Activated CD8-positive, alpha-beta memory T cell treated with anti-CD3 and anti-CD28 coated beads for 1 hour (primary cell): ENCODE measurements at places on chromosomes 5 and 9.

GRCh38 chr5:165626161-165626560, 2120.7 kb downstream of the MAT2B start:
- DNase-seq, result no peak

DNA sequence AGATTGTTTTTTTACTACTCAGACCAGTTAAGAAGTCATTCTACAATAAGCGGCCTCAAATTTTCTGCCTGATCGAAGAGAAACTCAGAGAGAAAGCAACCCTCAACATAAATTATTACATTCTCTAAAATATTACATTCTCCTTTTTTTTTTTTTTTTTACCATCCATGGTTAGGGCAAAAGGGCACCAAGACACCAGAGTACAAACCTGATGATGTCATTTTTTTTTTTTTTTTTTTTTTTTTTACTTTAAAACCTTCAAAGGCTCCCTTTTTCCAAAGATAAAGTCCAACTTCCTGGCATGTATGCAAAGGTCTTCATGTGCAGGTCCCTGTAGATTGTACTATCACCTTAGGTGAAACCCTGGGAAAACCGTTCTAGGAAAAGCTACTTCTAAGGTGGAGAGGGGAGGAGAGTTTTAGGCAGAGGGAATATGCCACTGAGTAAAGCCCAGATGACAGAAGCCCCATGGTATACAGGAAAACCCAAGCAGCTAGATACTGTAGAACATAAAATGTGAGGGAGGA, 104.4 kb downstream of the SSBP2 start:
- DNase-seq, result no peak

DNA sequence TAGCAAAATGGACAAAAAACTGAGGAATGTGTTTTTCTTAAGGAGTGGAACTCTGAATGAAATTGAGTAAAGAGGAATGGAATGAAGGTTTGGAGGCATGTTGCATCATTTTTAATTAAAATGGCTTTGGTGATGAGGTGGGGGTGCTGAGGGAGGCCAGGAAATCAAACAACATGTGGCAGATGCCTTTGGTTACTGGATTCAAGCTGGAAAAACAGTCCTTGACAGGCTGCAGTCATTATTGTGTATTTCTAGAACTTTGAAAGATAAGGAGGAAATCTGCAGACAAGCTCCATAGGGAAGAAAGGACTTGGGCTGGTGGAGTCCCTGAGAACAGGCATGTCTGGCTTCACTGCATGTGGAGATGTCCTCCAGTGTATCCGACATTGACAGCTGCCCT, 203.5 kb upstream of the HAPLN1 start:
- no peak for DNase-seq

GRCh38 chr5:113172231-113172826, 195.7 kb downstream of the DCP2 start:
- no peak for DNase-seq

GRCh38 chr9:20597862-20598261, 24.4 kb downstream of the MLLT3 start:
- DNase-seq, result no peak

DNA sequence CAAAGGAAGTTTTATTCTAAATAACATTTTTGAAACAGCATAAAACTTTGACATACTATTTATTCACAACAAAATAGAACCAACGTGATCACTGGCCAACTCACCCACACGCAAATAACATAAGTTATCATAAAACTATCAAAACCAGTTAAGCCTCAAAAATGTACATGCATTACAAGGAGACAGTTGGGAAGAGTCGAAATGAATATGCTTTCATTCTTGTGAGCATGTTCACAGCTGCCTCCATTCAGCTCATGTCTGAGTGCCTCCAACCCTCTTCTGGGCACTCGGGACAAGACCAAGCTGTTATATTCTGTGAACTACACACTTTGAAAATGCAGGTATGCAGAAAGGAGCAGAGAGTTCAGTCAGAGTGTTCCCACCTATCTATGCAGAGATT, 284.9 kb downstream of the BNC2 start:
- no peak for DNase-seq

DNA sequence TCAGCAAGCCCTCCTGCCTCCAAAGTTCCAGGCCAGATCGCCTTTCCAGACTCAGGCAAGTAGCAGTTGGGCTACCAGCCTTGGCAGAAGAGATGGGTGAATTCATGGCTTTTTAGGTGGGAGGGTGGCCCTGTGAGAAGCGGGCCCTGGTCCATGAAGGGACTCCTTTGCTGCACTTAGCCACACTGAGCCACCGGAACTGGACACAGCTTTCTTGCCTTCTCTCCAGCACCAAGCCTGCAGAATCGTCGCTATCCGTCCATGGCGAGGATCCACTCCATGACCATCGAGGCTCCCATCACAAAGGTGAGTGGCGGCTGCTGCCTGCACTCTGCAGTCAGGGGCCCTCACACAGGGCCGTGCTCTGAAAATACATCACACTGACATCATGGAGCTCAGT, 85.0 kb downstream of the WDR41 start:
- no peak for DNase-seq

DNA sequence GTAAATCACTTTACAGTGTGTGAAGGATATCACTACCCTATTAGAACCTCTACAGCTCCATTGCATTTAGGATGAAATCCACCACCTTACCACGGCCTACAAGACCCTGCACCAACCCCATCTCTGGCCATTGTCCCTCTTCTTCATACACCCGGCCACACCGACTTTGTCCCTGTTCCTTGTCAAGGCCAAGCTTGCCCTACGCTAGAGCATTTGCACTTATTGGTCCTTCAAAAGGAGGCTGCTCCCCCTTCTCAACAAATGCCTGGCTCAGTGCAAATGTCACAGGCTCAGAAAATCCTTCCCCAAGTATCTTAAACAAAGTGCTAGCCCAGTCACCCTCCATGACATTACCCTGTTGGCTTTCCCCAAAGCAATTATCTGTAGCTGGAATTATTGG, 4.1 kb upstream of the HRH2 start:
- DNase-seq, result no peak

- no peak for DNase-seq
Observed at GRCh38 chr5:57174890-57175510, 1.1 kb downstream of the GPBP1 start.

- DNase-seq, result no peak
Observed at GRCh38 chr5:7897014-7897600, 28.2 kb downstream of the MTRR start.

DNA sequence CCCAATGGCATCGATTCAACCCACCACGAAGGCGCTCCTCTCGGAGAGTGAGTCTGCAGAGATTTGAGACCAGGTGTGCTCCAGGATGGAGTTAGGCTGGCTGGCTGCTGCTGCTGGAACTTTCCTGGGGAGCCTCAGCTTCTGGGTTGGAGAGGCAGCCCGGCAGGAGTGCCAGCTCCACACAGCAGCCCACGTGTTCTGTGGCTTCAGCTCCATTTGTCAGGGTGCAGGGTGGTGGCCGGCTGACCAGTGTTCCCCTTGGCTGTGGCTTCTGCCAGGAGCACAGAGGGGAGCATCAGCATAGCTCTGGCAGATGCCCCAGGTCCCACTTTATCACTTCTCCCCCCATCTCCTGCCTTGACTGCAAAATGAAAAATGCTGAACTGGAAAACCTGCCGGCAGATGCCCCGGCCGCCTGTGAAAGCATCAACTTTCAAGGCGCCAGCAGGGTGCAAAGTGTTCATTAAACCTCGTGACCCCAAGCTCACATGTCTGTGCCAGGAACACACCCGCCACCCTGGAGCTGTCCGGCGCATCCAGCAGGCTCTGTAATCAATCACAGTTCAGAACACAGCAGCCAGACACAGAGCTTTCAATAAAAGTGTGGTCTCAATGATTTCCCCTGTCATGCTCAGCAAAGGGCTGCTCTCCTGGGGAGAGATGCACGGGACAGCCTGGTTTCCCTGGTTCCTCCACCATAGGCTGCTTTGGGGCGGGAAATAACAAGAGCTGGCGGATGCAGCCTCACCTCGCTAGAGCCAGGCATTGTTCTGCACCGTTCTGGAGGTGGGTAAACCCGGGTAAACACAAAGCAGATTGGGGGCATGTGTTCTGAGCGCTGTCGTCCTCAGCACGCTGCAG, 53.2 kb downstream of the TRIP13 start:
- no peak for DNase-seq

DNA sequence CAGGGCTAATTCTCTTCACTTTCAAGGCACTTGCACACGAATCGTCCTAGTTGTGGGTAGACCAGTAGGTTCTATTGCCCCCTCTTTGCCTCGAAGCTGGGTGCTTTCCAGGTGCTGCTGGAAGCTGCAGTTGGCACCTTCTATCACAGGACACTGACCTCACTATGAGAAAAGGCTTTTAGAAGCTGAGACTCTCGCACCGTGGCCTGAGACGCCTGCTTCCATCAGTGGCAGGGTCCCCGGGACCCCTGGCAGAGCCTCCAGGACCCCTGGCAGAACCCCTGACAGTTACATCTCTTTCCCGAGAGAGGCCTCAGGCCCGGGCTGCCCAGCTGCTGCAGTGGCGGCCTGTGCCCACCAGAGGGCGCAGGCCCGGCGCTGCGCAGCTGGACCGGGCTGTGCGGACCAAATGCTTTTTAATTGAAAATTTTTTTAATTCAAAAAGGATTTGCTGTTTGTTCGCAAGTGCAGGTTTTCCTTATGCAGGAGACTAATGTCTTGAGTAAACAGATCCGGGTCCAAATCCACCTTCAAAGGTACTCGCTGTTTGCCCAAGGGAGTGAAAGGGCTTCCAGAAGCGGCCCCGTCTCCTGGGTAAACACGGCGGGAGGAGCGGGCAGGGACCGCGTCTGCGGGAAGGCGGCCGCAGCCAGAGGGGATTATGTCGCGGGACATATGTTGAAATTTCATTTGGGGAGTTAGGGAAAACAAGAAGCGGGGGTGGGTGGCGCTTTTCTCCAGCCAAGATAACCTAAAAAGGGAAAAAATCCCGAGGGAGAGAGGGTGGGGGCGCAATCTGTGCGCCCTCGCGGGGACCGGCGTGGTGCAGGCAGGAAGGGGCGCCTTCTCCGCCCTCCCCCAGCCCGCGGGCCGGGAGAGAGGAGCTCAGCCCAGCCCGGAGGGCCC, 114.5 kb upstream of the LMX1B start:
- no peak for DNase-seq

GRCh38 chr9:132370592-132370991, 15.8 kb upstream of the SETX start:
- DNase-seq, result no peak

- no peak for DNase-seq
Observed at GRCh38 chr5:75616971-75617621, 5.8 kb downstream of the ANKDD1B start.

GRCh38 chr9:89661956-89662717, 57.3 kb downstream of the GADD45G start:
- no peak for DNase-seq

GRCh38 chr5:76522103-76522935, 100.9 kb downstream of the F2RL2 start:
- no peak for DNase-seq

GRCh38 chr5:127892467-127893207, 189.4 kb downstream of the CCDC192 start:
- no peak for DNase-seq

DNA sequence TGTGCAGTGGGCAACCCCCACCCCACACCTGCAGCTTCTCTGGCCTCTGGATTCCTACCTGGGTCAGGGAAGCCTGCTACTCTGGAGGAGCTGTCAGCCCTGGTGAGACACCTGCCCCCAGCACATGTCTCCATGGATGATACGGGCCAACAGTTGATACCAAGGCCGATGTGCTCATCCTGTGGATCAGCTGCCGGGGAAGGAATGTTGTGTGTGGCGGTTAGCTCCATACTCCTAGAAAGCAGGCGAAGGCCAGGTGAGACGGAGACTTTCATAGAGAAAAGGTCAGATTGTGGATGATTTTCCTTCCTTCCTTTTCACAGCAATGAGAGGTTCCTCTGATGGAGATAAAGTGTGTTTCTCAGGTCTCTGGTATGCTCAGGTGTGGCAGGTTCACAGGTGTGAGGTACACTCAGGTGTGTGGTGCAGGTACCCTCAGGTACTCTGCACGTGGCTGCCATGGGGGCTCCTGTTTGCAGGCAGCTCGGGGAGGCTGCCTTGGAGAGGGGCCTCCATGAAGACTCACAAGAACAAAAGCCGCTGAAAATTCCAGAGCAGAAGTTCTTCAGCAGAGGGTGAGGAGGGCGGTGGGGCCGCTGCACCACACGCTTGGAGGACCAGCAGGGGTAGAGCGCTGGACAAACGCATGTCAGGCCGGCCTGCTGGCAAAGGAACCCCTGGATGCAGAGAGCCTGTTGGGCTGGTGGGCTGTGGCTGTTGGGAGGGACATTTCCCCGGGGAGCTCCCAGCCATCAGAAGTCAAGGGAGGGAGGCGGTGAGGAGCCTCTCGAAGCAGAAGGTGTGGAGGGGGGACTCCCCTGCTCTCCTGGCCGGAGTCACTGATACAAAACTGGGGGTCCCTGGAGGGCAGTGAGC, 5.1 kb upstream of the AHRR start:
- DNase-seq, result no peak

GRCh38 chr9:128099231-128099931, 28.1 kb downstream of the PTGES2 start:
- DNase-seq, result no peak

GRCh38 chr5:1820381-1820780, 19.2 kb downstream of the NDUFS6 start:
- DNase-seq, result no peak

- DNase-seq, result no peak
Observed at GRCh38 chr5:157576678-157577077, 1.1 kb upstream of the ADAM19 start.

DNA sequence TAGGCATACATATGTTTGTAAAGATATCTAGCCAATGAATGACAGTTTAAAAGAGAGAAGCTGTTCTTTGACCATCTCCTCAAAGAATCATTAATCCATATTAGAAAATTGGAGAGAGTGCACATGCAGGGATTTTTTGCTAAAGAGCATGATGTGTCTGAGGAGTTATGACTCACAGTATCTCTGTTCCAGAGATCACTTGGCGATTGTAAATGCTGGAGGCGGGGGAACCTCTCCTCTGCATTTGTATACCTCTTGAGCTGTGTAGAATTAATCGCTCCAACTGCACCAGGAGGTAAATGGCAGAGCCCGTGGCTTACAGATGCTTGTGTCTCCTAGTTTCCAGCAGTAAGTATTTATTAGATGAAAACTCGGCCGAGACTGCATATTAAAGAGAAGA, 3.6 kb upstream of the SPATA31D1 start:
- DNase-seq, result no peak

- DNase-seq, result no peak
Observed at GRCh38 chr9:29981013-29981412, 2403.4 kb upstream of the ACO1 start.

GRCh38 chr9:105057551-105057950, 129.6 kb upstream of the ABCA1 start:
- DNase-seq, result no peak

GRCh38 chr5:128537221-128537999, 635 bp downstream of the FBN2 start:
- no peak for DNase-seq
